ENCODE measurements at places on chromosomes 2 and 18. TPM values are rescaled to one million over a fixed set of nuclear protein-coding genes. Genes with fewer than 3 reads are reported as not detected.

Gene MALL
- 0.77 TPM for total RNA-seq

Gene PIEZO2
- 0.10 TPM for total RNA-seq

Gene SNTG2
- total RNA-seq = not detected

Gene RGPD3
- total RNA-seq = 0.03 TPM

Gene GPR17
- not detected for total RNA-seq

Gene FBXO48
- 0.73 TPM for total RNA-seq

Gene DHRS9
- total RNA-seq = 0.21 TPM

Gene TDRD15
- total RNA-seq = not detected

Gene SH3BP4
- 20.2 TPM for total RNA-seq

Gene WDSUB1
- 7.7 TPM for total RNA-seq

Gene CTLA4
- total RNA-seq = not detected

Gene MXD1
- total RNA-seq = 3.5 TPM

Gene TMEM37
- 0.27 TPM for total RNA-seq

Gene GTF2A1L
- not detected for total RNA-seq

Gene IL36B
- not detected for total RNA-seq

Gene GRHL1
- total RNA-seq = 0.11 TPM

Gene KCNE4
- total RNA-seq = not detected

Data from HT1080 (cell line).